ENCODE measurements at places on chromosomes 5 and 9.

- DNase-seq, result no peak
These were observed 30.1 kb downstream of the GALNT10 start for GRCh38 chr5:154220625-154221024.

DNA sequence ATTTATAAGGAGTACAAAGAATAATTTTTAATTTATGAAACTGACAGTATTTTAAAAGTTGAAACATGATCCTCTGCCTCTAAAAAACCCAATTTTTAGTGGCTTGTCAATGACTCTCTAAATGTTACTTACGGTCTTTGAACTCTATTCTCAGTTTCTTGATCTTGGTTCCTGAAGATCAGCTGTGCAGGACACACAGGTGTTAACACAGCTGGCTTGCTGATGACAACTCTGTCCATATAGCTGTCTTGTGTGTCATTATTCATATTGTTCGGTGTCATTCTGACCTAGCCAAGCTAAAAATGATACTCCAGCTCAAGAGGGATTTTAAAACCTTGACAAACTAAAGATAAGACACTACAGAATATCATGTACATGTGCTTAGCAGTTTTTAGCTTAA, 314.5 kb downstream of the CCDC171 start:
- no peak for DNase-seq

DNA sequence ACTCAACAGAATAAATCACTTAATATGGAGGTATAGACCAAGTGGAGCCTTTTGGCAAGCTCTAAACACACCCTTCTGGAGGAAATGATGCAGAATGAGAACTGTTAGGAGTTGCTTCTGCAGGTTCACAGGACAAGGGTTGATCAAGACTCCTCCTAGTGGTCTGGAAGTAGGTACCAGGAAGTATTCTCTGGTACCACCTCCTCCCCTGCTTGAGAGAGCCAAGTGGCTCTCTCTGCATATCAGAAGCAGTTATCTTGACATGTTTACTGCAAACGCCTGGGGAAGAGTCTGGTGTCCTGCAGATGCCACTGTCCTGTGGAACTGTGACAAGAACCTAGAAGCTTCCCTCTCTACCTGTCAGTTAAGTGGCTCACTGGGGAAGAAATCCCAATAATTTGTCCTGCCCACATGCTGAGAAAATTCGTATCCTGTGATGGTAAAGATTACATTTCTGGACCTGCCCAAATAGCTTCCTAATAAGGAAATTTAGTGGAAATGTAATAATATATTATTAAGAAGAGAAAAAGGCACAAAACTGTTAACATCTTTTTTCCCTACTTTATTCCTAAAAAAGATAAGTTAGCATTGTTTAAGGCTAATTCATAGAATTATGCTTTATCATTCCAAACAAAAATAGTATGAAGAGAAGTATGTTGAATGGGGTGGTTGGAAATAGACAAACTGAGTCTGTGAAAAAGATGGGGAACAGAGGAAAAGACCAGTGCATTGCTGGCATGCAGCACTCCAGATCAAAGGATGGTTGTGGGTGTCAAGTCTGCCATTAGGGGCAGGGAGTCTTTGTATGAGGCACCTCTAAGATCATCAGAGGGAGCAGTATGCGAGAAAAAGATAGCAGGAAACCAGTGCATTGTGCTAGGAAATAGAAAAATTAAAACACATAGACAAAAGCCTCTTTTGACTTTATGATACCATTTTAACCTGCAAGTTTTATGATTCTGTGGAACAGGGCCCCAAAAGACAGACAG, 118.8 kb downstream of the CDC42SE2 start:
- no peak for DNase-seq

DNA sequence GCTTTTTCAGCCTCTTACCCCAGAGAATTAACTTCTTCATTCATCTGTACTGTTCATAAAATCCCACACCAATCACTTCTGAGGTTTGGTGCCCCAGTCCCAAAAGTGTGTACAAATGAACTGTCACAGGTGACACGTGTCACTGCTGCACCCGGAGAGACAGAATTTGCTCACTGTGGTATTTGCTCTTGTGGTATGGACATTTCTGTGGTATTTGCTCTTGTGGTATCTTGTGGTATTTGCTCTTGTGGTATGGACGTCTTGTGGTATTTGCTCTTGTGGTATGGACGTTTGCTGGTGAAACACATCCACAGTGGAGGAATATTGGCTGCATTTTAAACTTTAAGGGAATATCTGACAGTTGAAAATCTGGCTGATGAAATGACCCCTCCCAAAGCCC, 214.9 kb upstream of the DAP start:
- DNase-seq, result no peak

DNA sequence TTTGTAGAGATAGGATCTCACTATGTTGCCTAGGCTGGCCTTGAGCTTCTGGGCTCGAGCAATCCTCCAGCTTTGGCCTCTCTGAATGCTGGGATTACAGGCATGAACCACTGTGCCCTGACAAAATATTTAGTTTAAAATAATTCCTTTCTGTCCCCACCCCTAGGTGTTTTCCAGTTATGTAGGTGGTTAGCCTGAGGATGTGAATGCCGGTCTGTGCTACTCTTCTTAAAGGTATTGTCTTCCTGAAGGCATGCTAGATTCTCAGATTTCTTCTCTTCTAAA, 56.7 kb upstream of the BASP1 start:
- no peak for DNase-seq

DNA sequence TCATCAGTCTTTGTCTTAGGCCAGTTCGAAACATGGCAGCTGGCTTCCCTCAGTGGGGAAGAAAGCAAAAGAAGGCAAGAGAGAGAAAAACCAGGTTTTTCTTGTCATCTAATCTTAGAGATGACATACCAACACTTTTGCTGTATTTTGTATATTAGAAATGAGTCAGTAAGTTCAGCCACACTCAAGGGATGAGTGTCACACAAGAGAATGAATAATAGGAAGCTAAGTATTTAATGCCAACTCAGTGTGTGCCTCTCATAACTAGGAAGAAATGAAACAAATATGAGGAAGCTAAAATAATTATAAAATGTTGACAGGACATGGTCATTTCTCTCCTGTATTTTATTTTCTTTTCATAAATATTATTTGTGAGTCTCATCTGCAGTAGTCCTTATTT, 65.3 kb downstream of the CDH12 start:
- no peak for DNase-seq

DNA sequence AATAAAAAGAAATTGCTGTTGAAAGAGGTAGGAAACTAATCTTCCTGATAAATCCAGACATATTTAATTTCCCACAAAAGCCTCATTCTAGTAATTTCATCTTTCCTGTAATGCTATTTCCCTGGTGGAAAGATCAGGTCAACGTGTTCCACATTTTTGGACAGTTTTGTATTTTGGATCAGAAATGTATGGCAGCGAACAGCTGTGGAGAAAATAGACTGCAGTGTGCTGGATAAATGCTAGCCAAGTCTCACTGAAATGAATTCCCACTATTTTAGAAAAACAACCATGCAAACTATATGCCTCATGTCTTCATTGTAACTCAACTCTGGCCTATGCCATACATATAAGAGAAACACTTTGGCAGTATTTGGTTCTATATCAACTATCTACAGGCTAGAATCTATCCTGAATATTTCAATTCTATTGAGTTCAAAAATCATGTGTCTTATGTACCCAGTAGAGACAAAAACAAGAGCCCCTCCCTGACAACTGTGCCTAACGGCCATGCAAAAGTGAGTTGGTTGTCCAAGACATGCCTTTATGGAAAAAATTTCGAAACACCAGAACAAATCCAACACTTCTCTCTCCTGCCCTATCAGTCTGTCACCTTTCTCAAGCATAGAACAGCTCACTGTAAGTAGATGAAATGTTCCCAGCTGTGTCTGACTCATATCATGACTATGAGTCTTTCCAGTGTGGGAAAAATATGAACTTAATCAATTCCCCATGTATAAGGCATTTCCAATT, 191.3 kb upstream of the NREP start:
- no peak for DNase-seq

DNA sequence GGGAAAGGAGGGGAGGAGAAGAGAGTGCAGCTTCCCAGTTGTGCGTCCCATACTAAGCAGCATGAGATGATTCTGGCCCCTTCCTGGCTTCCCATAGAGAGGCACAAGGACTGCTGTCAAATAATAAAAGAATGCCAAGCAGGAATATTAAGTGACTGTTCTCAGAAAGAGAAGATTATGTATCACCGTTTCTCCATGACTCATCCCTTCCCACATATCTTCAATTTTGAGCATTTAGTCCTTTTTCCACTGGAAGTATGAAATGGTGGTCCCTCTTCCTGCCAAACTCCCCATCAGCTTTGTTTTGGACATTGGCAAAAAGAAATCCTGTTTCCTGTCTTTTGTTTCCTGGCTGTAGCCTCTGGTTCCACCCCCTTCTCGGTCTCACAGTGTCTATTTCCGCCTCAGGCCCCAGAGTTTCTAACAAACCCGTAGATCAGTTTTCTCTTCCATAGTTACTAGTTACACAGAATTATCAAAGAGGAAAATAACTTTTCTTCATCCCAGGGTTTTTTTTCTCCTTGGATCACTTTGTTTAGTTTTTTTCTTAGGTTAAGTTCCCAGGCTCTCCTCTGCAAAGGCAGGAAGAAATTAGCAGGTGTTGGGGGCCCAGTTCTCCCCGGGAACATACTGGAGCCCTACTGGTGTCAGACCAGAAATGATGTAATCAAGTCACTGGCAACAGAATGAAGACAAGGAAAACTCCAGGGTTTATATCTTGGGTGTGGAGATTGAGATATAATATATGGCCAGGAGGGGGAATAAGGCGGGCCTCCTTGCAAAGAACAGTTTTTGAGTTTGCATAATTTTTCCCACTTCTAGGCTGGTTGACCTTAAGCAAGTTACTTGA, 26.4 kb upstream of the ARHGAP26 start:
- no peak for DNase-seq

DNA sequence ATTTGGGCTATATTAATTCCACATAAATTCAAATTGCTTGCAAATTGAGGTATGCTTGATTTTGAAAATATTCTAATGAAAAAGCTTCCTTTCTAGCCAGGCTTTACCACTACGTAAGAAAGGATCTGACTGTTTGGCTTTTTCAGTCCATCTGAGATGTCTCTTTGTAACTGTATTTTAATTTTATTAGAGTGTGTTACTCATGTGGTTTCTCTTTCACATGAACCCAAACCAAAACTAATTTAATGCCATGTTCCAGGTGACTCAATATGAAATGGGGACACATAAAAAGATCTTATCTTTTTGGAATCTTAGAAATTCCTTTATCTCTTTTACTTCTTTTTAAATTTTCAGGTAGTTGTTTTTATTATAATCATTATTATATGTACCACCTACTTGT, 85.3 kb downstream of the NFIB start:
- no peak for DNase-seq

DNA sequence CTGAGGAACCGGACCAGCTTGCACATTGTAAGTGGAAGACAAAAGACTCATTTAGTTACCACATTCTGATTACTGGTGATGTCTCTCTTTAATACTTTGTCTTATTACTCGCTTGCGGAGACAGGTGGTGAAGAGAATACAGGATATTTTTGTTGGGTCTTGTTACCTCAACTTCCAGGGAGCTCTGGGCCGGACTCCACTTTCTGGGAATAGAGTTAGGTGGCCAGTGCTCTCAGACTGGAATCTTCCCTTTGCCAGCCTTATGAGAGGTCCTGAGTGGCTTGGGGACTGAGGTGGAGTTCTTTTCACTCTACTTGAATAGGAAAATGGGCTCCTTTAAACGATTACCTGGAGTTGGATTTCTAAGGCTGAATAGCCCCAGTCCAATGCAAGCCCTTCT, 33.3 kb upstream of the SPRY4 start:
- DNase-seq, result no peak

DNA sequence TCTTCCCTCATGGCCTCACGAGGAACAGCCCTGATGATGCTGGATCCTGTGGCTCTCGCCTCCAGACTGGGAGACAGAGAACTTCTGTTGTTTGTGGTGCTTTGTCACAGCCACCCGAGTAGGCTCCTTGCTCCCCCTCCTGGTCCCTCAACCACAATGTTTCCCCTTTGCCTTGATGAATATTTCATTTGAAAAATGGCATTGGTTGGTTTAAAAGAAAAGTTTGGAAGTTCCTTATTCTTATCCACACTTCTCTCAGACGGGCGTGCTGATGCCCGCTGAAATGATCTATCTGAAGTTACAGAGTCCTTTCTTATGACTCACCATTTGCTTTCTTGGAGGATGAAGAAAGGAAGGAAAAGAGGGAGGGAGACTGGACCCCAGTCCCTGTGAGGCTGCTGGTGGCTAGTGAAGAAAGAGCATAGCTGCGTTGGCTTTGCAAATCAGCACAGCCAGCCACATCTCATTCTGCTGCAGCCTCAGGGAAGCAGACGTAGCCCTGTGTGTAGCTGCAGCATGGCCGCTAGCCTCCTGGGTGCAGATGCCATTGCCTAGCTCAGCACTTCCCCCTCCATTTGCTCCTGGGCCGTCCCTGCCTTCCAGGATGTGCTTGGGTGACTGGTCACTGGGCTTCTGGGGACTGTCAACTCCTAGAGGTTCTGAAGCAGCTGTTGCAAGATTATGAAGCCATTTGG, 185.9 kb downstream of the ERCC6L2 start:
- no peak for DNase-seq

- no peak for DNase-seq
These were observed 79.7 kb upstream of the ASTN2 start for GRCh38 chr9:117494401-117495090.

DNA sequence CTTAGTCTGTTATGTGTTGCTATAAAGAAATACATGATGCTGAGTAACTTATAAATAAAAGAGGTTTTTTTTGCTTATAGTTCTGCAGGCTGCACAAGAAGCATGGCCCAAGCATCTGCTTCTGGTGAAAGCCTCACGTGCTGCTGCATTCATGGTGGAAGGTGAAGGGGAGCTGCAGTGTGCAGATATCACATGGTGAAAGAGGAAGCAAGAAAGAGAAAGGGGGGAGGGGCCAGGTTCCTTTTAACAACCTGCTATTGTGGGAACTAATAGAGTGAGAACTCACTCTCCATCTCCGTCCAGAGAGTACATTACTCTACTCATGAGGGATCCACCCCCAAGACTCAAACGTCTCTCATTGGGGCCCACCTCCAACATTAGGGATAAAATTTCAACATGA, 12.5 kb upstream of the PARP8 start:
- peak; percentile 17 for DNase-seq

GRCh38 chr9:1918622-1919021, 96.5 kb upstream of the SMARCA2 start:
- DNase-seq, result no peak

DNA sequence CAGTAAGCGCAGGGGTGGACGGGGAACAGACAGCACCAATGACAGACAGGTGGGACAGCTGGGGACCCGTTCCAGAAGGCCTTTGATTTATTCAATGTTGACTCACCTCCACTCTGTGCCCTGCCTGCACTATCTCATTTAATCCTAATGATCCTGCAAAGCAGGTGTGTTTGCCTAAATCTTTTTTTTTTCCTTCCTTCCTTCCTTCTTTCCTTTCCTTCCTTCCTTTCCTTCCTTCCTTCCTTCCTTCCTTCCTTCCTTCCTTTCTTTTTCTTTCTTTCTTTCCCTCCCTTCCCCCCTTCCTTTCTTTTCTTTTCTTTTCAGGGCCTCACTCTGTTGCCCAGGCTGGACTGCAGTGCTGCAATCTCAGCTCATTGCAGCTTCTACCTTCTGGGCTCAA, 17.1 kb upstream of the CORO2A start:
- DNase-seq, result no peak

DNA sequence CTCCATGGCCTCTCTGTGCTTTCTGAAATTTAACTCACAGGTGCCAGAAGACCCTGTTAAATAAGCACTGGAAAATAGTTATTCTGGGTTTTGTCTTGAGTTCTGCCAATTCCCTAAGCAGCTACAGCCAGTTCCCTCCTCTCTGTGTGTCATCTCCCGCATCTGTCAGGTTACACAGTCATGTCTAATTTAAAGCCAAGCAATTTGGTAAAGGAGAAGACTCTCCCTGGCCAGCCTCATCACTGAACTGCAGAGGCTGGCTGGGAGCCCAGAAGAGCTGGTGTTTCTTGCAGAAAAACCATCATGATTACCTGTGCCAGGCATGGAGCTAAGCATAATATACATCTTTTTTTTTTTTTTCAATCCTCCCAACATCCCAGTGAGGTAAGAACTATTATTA, 141.3 kb upstream of the ZNF366 start:
- DNase-seq, result no peak

All from activated B cell treated with CpG ODN at 0.5 μM for 24 hours (primary cell).